Ovary (tissue), 10 donors: ENCODE measurements at places on chromosomes 12 and 14. TPM values are rescaled to one million over a fixed set of nuclear protein-coding genes. Genes with fewer than 3 reads are reported as not detected.

DNA sequence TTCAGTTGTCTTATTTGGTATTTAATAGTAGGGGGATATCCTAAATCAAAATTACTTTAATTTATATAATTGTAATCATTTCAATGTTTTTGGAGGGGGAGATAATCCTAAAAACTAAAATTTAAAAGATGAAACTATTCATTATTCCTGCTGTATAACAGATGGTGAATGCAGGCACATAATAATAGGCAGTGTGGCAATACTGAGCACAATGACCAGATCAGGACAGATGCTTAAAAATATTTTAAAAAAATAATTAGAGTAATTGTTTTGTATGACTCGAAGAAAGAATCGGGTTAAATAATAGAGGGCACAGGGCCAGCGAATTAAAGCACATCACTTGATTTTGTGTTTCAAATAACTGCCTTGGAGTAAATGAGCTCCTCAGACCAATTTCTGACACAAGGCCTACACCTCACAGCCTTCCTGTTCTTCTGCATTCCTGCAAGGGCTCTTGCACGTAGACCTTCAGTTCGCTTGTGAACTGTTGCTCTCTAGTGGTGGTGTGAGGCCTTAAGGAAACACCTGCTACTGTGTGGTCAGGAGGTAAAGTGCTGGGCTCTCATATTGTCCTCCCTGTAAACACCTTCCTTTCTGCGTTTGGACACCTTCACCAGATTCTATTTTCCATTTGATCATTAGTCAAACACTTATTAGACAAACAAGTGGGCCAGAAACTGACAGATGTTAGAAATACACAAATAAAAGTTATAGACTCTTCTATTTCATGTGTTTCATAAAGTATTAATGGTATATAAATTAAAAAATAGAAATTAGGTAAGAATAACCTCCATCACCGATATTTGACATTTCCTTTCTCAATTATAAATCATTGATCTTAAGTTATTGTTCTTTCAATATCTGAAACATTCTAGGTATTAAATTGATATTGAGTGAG lies 29.3 kb upstream of the KLRF1 start:
- no peaks in the 10 kb centered on the region for H3K36me3 ChIP-seq
- H3K4me3 ChIP-seq: no peak overlapping the region
- H3K27me3 ChIP-seq: no peaks in the 10 kb centered on the region
- H3K27ac ChIP-seq: no peak overlapping the region
- DNase-seq: no peak

GRCh38 chr14:32078023-32078857 lies 1.1 kb downstream of the ARHGAP5 start:
- peaks cover 2% of the 10 kb centered on the region for H3K4me1 ChIP-seq
- peak overlapping the region; percentile 95 for H3K4me3 ChIP-seq
- no peaks in the 10 kb centered on the region for H3K36me3 ChIP-seq
- peak overlapping the region; percentile 95 for H3K27ac ChIP-seq
- DNase-seq: peak; percentile 63

DNA sequence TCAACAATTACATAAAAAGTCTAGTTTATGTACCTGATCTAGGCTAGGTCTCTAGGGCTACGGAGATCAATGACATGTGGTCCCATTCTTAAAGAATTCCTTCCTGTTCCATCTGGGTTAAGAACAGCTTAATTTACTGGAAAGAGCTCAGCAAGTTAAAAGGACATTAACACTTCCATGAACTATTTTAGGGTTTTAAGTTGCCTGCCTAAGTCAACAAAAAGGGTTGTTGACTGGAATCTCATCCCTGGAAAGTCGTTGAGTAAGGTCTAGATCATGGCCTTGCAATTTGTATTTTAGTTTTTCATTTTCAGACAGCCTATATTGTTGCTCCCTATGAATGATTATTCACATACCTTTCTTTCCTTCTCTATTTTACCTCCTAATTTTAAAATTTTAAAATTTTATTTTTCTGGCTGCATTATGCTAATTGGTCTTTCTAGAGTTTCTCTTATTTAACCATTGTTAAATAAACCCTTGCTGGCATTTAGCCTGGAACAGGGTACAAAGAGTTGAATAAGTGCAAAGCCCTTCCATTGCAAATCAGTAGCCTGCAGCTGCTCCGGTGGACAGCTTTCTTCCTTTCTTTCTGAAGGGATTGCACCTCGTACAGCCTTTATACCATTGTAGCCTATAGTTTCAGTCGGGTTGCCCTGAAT lies 66.3 kb downstream of the VRK1 start:
- no peak for DNase-seq
- no peak overlapping the region for H3K4me3 ChIP-seq
- H3K36me3 ChIP-seq: no peaks in the 10 kb centered on the region
- no peaks in the 10 kb centered on the region for H3K27me3 ChIP-seq
- H3K4me1 ChIP-seq: no peaks in the 10 kb centered on the region

LRFN5 gene
- total RNA-seq: 6.1 TPM
